Transverse colon (tissue), 4 donors: ENCODE measurements at places on chromosomes 7 and 10.

- no peak for DNase-seq
Observed at GRCh38 chr7:140841166-140841715, 83.5 kb downstream of the BRAF start.

DNA sequence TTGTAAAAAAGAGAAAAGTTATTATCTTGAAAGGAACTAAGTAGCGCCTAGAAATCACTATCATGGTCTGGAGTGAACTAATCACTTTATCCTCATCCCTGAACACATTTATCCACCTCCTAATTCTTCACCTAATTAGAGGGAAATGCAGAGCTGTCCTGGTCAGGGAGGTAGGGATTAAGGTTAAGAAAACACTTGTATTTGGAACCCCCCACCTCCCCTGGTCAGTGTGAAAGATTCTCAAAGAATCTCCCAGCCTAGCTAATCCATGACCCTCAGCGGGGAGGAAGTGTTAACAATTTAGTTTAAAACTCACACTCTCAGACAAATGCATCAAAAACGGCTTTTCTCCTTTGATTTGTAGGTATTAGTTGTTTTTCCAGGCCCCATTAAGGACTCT, 83.8 kb downstream of the FAM204A start:
- no peak for DNase-seq

GRCh38 chr7:154867068-154867467, 135.9 kb downstream of the PAXIP1 start:
- no peak for DNase-seq

DNA sequence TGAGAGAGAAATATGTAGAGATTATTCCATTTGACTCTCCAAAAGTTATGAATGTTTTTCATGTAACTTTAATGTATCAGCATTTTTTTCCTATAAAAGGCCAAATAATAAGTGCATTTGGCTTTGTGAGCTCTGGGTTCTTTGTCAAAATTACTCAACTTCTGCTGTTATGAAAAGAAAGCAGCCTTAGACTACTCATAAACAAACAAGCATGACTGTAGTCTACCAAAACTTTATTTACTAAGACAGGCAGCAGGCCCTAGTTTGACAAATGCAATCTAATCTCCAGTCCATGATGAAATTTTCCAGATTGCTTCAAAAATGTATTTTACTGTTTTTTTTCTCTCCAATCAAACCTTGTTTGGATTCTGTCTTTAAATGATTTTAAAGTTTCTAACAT, 46.3 kb downstream of the MRPL32 start:
- no peak for DNase-seq

DNA sequence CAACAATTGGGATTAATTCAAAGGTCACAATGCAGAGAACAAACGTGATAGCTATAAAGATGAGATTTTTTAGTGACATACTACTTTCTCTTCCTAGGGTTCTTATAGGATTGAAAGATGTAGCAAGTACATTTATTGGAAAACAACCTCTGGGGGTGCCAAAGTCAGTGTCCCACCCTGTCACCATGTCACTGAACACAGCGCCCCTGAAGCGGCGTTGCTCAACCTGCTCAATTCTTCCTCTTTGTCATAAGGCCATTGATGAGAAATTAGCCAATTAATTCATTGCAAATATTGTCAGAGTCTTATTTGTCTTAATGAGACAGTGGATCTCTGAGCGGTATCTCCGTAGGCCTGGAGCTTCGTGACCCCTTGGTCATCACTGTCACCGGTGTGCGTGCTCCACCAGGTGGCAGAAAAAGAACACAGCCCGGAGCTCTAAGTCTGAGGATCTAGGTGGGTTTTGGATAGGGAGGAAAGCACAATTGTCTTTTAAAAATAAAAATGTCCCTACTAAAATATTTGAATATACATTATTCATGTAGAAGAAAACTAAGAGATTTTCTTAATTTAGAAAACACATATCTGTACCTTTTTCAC, 362.6 kb downstream of the PAXIP1 start:
- DNase-seq = peak; percentile 11

DNA sequence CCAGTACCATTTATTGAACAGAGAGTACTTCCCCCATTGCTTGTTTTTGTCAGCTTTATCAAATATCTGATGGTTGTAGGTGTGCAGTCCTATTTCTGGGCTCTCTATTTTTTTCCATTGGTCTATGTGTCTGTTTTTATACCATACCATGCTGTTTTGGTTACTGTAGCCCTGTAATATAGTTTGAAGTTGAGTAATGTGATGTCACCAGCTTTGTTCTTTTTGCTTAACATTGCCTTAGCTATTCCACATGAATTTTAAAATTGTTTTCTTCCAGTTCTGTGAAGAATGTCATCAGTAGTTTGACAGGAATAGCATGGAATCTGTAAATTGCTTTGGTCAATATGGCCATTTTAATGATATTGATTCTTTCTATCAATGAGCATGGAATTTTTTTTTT, 140.5 kb upstream of the RHOBTB1 start:
- no peak for DNase-seq

DNA sequence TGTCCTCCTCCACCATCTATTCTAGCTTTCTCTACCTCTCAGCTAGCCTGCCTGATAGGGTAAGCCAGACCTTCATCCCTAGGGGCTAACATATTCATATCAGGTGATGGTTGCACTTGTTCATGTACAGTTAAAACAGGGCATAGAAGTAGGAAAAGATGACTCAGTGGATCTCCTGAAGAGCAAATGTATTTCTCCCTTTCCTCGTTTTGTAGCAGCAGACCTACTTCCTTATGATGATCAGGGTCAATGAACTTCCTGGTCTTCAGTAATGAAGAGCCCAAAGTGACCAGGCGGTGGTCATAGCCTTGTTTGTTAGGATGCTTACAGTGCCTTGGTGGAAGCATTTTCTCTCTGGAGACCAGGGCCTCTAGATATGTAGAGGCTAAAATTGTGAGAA, 6.3 kb downstream of the LIPJ start:
- DNase-seq = no peak

- DNase-seq = no peak
Observed at GRCh38 chr7:4177001-4177400, 505.1 kb upstream of the FOXK1 start.

DNA sequence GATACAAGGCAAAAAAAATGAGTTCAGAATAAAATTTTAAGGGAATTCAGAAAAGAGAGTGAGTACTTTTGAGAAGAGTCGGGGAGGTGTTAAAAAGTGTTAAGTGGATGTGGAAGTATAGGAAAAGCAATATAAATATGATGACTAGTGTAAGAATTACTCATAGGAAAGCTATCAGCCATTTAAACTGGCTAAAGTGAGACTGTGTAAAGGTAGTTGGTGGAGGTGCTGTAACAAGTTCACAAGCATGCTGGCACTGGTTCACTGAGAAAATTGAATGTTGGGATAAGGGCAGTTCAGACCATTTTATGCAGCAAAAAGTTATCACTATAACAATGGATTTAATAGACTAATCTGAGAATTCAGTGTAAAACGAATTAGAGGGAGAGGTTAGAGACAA, 179.0 kb upstream of the DKK1 start:
- DNase-seq = no peak

- DNase-seq = no peak
Observed at GRCh38 chr7:35754741-35755140, 46.1 kb upstream of the SEPTIN7 start.

DNA sequence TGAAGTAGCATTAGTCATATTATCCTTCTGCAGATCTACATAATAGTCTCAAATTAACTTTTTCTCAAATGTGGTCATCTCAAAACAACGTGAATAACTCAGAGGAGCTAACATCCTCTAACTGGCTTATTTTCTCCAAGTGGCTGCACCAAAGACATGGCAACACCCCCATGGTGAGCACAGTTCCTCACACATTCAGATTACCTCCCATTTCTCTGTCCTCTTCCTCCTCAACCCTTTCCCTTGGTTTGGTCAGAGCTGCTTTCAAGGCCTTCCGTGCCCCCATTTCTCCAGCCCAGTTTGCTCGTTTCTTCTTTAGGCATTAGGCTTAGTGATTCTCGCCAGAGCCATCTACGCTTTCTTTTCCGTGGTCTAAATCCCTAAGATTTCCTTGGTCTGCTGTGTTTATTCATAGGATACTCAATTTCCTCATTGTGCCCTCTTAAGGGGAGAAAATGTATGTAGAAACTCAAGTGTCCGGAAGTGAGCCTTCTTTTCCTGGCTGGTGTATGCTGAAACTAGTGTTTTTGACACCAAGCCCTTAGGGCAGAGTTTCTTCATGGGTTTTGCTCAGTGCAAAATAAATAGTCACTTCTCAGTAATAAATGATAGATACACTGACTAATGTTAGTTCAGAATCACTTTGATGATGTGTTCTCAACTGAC, 2.6 kb downstream of the MET start:
- DNase-seq = no peak
